ENCODE measurements at places on chromosomes 1 and 21. TPM values are rescaled to one million over a fixed set of nuclear protein-coding genes. Genes with fewer than 3 reads are reported as not detected.

GRCh38 chr1:40976952-40977690 is 2.4 kb upstream of the CTPS1 start:
- DNase-seq: no peak

DNA sequence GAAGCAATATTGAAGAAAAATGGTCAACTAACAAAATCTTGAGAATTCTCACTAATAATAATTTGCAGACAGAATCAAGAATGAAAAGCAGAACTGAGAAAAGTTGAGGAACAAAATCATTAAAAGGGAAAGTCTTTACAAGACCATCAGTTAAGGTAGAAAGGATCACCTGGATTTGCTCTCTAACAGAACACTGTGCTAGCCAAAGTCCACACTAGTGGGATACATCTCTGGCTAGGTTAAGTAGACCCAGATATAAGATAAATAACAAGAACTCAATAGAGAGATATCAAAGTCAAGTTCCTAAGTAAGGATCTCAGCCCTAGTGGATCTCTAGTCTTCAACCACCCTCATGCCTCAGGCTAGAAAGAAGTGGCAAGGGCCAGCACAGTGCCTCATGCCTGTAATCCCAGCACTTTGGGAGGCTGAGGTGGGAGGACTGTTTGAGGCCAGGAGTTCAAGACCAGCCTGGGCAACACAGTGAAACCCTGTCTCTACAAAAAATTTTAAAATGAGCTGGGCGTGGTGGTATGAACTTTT is 19.6 kb downstream of the IPP start:
- DNase-seq: no peak

GRCh38 chr21:23101111-23101510 is 2102.9 kb downstream of the NCAM2 start:
- no peak for DNase-seq

DNA sequence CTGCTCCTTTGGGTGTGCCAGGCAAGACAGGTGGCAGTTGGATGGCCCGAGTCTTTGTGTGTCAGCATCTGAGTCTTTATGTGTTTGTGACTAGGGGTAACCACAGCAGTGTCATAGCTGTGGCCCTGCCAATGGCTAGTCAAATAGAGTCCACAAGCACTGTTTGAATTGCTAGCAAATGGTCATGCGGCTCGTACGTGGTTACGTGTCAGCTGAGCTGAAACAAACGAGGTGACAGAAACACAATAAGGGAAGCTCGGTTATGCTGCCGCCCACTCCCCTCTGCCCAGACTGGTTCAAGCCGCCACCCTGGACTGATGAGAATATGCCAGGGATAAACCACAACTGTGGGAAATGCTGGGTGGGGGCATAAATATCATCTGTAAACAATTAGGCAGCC is 174.3 kb upstream of the LMO4 start:
- no peak for DNase-seq

GRCh38 chr1:178942285-178943198 is 71.7 kb upstream of the ANGPTL1 start:
- no peak for DNase-seq

Gene KRTAP19-1
- total RNA-seq: not detected

Gene PCAT6
- 1.5 TPM for total RNA-seq

Gene DCST1
- total RNA-seq: not detected
